ENCODE measurements at places on chromosomes 13 and 19.

- no peak for DNase-seq
Measured at GRCh38 chr13:42039457-42039945, 8.9 kb upstream of the DGKH start.

DNA sequence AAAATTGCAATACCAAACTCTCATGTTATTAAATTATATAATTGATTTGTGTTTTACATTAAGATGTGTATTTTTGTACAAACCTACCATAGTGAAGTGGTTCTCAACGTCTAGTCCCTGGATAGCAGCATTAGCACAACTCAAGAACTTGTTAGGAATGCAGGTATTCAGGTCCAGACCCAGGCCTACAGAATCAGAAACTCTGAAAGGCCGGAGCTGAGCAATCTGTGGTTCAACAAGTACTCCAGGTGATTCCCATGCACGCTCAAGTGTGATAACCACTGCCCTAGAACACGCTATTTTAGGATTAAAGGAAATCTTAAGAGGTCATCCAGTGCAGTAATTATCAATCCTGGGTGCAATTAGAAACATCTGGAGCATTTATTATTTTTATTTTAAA, 456.3 kb downstream of the IRS2 start:
- no peak for DNase-seq

DNA sequence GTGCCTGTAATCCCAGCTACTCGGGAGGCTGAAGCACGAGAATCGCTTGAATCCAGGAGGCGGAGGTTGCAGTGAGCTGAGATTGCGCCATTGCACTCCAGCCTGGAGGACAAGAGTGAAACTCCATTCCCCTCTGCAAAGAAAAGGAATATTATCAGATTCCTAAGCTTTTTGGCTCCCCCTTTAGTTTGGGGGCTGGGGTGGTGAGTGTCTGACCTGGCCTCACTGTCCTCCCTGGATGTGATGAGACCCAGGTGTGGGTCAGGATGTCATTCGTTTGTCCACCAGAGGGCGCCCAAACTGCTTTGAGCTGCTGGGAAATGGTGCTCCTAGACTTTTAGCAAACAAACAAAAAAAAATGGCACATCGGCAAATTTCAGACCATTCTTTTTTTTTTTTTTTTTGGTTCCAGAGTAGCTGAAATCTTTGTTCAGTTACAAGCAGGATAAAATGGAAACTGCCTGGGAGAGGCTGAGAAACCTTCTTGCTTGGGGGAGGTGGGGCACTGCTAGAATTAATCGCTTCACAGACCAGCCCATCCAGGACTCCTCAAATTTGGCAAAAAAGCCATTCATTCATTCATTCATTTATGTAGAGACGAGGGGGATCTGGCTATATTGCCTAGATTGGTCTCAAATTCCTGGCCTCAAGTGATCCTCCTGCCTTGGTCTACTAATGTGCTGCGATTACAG, 29.4 kb downstream of the SPC24 start:
- DNase-seq: peak; percentile 82

- DNase-seq: no peak
Measured at GRCh38 chr19:28556371-28556770, 656.6 kb downstream of the UQCRFS1 start.

- DNase-seq: no peak
Measured at GRCh38 chr19:30587869-30588268, 215.7 kb downstream of the ZNF536 start.

GRCh38 chr19:6087074-6087571, 23.2 kb downstream of the RFX2 start:
- peak; percentile 45 for DNase-seq

DNA sequence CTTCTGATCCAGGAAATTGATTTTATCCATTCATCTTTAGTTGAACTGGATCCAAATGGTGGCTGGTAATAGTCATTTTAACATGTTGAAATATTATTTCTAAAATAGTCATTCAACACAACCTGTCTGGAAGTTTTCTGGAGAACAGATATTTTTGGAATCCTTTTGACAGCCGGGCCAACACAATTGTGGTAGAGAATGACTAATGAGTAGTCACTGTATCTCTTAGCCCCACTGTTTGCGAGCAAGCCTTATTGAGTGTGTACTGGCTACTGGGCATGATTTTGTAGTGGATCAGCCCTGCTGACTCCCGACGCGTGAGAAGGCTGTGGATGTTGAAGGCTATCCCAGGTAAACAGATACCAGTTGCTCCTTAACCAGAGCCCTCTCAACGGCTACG, 383.4 kb downstream of the ZNF536 start:
- no peak for DNase-seq

DNA sequence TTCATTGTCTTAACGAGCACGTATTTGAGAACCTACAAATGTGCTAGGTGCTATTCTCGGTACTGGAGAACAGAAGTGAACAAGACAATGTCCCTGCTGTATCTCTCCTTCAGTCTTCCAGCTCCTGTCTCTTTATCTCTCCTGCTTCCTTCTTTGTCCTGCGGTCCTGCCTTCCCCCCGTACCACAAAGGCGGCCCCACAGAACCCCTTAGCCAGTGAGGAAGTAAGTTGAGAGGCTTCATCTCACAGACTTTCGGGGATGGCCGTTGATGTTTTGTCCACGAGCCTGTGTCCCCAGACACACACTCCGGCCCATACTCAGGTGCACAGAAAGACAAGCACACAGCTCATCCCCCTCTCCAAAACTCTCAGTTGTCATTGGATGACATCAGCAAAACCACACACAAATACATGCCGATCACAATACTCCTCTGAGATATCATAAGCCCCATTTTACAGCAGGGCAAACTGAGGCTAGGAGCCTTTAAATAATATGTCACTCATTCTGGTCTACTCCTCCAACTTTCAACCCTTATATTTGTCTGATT, 507 bp upstream of the SWSAP1 start:
- no peak for DNase-seq

DNA sequence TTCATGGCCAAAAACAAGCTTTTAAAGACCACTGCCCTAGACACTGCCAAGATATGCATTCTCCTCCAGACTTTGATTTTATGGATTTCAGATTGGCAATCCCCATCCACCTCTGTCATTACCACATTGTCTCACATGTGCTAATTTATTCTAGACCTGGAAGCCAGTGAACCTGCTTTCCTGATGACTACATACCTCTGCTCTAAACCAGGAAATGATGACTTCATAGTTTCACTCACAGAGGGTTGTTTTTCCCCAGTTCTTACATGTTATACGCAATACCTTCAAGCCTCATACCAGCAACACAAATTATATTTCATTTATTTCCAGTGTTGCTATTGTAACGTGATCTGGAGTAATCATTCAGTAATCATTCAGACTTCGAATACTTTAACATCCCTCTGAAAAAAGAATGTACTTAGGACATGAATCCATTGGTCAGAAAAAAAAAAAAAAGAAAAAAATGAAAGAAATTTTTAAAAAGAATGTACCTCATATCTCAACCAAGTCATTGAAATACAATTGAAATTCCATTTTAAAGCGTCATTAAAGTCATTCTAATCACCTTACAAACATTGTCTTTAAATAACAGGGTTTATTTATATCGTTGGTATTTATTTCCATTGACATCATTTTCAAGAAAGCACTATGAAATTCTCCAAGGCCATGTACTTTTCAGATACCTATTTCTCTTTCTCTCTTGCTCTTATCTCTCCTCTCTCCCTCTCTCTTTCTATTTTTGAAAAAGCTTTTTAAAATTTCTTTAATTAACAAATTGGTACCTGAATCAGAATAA, 33.4 kb upstream of the KLF5 start:
- no peak for DNase-seq

- no peak for DNase-seq
Measured at GRCh38 chr13:24854311-24854710, 90.3 kb downstream of the RNF17 start.

DNA sequence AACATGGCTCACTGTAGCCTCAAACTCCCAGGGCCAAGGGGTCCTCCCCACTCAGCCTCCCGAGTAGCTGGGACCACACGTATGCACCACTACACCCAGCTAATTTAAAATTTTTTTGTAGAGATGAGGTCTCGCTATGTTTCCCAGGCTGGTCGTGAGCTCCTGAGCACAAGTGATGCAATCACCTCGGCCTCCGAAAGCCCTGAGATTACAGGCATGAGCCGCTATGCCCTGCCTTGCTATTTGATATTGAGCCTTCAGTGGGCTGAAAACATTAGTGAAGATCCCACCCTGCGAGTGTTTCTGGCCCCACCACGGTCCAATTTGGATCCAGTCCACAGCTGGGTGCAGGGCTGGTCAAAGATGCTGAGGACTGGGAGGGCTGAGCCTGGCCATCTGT, 65.9 kb downstream of the TRPM4 start:
- no peak for DNase-seq

GRCh38 chr13:33125821-33126570, 109.8 kb downstream of the KL start:
- DNase-seq: no peak

Data from CD4-positive, alpha-beta T cell treated with Interferon alpha-2 for 1 hour (primary cell).